ENCODE measurements at places on chromosomes 6 and 20.

GRCh38 chr6:45105170-45105820 is 222.8 kb upstream of the RUNX2 start:
- H3K27ac ChIP-seq, result no peak overlapping the region
- no peak for DNase-seq
- H3K4me1 ChIP-seq, result no peaks in the 10 kb centered on the region
- H3K27me3 ChIP-seq, result no peaks in the 10 kb centered on the region

GRCh38 chr20:8690074-8690473 is 378.8 kb upstream of the PLCB4 start:
- H3K4me3 ChIP-seq, result no peak overlapping the region
- no peak overlapping the region for H3K27ac ChIP-seq
- no peaks in the 10 kb centered on the region for H3K4me1 ChIP-seq
- no peak for DNase-seq
- H3K27me3 ChIP-seq, result no peaks in the 10 kb centered on the region
- no peaks in the 10 kb centered on the region for H3K36me3 ChIP-seq

DNA sequence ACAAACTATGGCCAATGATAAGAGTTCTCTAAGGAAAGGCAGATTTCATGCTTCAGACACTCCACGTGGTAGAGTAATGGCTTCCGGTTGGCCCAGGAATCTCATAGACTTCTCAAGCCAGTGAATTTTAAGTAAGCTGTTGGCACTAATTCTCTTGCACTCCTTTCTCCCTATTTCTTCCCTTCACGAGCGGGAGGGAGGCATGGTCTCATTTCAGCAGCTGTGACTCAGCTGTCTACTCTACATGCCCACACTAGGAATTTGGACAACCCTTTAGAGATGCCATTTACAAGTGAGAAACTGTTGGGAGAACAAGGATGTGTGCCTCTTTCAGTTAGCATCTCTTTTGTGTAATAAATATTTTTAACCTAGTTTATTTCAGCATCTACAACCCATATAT is 107.7 kb downstream of the PTPRK start:
- no peak overlapping the region for H3K27ac ChIP-seq
- H3K36me3 ChIP-seq, result no peaks in the 10 kb centered on the region
- H3K4me1 ChIP-seq, result no peaks in the 10 kb centered on the region
- no peak overlapping the region for H3K4me3 ChIP-seq
- H3K27me3 ChIP-seq, result no peaks in the 10 kb centered on the region

DNA sequence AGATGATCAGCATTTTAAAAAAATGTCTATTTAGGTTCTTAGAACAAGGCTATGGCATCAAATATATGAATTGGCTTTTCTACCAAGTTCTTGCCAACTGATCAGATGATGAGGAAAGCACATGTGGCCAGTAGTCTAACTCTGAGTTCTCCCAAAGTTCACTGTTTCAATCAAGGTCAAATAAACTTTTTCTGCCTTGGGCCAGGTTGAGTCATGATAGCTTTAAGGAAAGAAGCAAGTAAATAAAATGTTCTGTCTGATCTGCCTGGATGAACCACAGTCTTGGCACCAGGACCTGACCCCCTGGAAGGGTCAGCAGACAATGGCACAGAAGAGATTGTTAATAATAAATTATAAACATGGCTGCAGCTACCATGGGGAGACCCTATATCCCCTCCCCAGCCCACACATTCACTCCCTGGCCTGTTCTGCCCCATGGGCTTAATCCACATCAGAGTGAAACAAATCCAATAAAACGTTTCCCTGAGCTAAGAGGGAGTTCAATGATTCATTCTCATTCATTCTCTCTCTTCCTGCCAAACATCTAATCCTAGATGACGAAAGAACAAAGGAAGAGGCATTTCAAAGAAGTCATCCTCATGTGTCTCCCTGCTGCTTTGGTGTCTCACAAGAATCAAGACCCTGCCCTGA is 661.6 kb downstream of the DHX35 start:
- DNase-seq, result no peak
- no peaks in the 10 kb centered on the region for H3K36me3 ChIP-seq
- no peak overlapping the region for H3K27ac ChIP-seq

- H3K4me3 ChIP-seq, result no peak overlapping the region
- no peaks in the 10 kb centered on the region for H3K4me1 ChIP-seq
- H3K27ac ChIP-seq, result no peak overlapping the region
Observed at GRCh38 chr20:56153926-56154325, 94.6 kb upstream of the MC3R start.

- no peak overlapping the region for H3K4me3 ChIP-seq
- no peaks in the 10 kb centered on the region for H3K36me3 ChIP-seq
- no peaks in the 10 kb centered on the region for H3K27me3 ChIP-seq
- no peaks in the 10 kb centered on the region for H3K4me1 ChIP-seq
- DNase-seq, result no peak
Observed at GRCh38 chr6:2351090-2351489, 105.7 kb upstream of the GMDS start.

DNA sequence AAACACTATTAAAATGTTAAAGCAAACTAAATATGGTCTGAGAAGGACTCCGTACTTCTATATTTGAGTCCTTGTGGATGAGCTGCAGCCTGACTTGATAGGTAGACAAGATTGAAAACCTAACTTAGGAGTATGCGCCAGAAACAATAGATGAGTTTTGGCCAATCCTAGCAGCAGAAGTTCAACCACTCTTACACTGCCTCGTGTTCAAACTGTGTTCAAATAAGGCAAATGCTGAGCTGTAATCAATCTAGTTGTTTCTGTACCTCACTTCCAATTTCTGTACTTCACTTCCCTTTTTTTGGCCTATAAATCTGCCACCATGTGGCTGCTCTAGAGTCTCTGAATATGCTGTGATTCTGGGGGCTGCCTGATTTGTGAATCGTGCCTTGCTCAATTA is 13.2 kb upstream of the SERINC1 start:
- no peaks in the 10 kb centered on the region for H3K36me3 ChIP-seq
- H3K4me1 ChIP-seq, result peaks cover 4% of the 10 kb centered on the region
- H3K27me3 ChIP-seq, result no peaks in the 10 kb centered on the region
- H3K27ac ChIP-seq, result no peak overlapping the region
- H3K4me3 ChIP-seq, result no peak overlapping the region

DNA sequence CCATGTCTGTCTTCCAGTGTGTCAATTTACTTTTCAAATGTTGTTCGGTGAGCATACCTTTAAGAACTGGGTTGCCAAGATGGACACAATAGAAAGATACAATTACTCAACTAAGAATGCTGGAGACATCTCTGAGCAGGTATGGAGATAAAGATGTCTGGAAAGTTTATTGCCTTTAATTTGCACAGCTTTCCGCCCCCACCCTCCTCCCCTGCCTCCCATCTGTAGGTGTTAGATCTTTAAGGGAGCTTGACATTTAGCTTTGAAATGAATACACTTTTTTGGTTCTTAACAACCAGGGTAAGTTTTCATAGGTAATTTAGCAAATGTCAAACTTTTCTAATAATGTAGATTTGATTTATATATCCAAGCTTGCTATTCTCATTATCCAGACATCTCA is 104.4 kb downstream of the BTBD3 start:
- no peak overlapping the region for H3K4me3 ChIP-seq
- no peak for DNase-seq
- peaks cover 13% of the 10 kb centered on the region for H3K4me1 ChIP-seq

Data from B cell (primary cell).